ENCODE measurements at places on chromosomes 4 and X.

GRCh38 chrX:132749406-132749805 is 209.0 kb downstream of the HS6ST2 start:
- peak; percentile 78 for DNase-seq

DNA sequence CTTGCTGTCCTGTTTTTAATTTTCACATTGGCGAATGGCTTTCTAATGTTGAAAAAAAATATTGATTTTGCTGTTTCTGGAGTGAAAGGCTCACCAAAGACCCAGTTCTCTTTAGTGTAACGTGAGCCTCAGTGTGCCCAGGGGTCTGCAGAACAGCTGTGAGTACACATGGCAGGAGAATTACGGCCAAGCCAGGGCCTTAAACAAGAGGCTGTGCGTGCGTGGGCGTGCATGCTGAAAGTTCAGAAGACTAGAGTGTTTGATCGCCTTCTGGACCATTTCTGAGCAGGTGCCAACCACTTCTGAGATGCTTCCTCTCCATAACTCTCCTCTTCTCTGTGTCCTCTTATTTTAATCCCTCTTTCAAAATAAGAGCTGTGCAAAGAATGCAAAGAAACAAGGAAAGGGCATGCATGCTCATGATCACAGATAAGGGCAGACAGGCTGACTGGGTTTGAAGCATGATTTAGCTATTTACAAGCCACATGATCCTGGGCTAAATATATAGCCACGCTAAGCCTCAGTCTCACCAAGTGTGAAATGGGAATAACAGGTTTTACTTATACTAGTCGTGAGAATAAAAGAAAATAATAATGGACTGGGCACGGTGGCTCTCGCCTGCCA is 9.9 kb downstream of the PHEX start:
- DNase-seq = peak; percentile 47

GRCh38 chr4:76644831-76645485 is 209.9 kb downstream of the SHROOM3 start:
- DNase-seq = no peak

GRCh38 chrX:7244405-7244804 is 96.5 kb upstream of the PUDP start:
- no peak for DNase-seq

- DNase-seq = no peak
Observed at GRCh38 chr4:150136036-150136435, 57.8 kb downstream of the DCLK2 start.

DNA sequence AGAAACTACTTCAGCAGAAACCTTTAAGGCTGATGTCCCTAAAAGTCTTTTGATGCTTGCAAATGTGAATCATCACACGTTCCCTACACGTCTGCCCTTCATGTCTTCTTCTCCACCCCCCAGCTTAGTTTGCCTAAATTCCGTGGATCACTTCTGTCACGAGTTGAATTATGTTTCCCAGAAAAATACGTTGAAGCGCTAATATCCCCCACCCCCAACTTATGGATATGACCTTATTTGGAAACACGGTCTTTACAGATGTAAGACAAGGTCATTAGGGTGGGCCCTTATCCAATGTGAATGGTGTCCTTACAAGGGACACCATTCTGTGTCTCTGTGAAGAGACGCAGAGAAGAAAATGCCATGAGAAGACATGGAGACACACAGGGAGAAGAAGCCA is 2.1 kb upstream of the ZNF518B start:
- no peak for DNase-seq

DNA sequence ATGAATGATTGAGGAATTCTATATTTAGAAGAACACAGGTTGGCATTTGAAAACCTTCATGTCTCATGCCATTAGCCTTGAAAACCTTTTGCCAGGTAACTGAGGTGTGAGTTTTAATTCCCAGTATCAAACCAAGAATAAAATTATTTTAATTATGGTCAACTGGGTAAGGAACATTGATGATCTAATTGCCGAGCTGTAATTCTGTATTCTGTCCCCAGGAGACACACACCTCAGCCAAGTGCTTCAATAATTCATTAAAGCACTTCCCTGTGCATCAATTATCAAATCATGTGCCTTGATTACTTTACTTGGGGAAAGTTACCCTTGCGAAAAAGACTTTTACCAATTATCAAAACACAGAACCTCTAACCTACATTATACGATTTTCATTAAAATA is 331.9 kb upstream of the GALNT7 start:
- no peak for DNase-seq

- DNase-seq = no peak
Observed at GRCh38 chrX:4825550-4825949, 1112.1 kb upstream of the PRKX start.
